CD8-positive, alpha-beta memory T cell (primary cell): ENCODE measurements at places on chromosomes 2 and 18. TPM values are rescaled to one million over a fixed set of nuclear protein-coding genes. Genes with fewer than 3 reads are reported as not detected.

The CD226 gene
- 150 TPM for total RNA-seq

DNA sequence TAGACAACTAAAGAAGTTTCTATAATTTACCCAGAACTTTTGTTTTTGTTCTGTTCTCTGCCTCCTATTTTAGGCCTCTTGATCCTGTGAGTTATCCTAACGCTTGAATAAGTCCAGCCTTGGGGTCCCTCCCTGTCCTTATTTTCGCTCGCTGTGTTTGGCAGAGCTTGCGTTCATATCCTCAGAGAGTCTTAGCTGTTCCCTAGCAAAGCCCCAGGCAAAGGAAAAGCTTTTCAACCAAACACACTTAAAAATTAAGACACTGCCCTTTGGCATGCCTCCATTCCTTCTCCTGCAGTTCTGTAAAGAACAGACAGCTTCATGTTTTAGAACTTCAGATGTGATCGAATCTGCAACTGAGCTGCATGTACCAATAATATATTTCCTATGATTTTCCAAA is 517.2 kb downstream of the SUCLG1 start:
- DNase-seq = no peak

- no peak for DNase-seq
These were observed 10.5 kb upstream of the AGAP1 start for GRCh38 chr2:235483313-235483712.

DNA sequence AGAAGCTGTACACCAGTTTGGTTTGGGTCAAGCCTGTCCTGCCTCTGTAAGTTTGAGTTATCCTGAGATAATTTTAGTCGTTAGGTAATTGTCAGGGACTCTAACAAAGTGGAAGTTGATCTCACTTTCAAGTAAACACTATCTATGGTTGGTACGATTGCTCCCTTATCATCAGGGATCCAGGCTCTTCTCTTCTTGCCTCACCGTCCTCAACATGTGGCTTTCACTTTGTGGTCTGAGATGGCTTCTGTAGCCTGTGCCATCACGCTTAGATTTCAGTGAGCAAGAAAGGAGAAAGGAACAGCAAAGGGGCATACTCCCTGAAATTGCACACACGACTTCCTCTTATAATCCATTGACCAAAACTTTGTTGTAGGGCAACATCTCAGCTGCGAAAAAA is 115.6 kb downstream of the CTAGE1 start:
- DNase-seq = no peak

The FAM228B gene
- 6.0 TPM for total RNA-seq

DNA sequence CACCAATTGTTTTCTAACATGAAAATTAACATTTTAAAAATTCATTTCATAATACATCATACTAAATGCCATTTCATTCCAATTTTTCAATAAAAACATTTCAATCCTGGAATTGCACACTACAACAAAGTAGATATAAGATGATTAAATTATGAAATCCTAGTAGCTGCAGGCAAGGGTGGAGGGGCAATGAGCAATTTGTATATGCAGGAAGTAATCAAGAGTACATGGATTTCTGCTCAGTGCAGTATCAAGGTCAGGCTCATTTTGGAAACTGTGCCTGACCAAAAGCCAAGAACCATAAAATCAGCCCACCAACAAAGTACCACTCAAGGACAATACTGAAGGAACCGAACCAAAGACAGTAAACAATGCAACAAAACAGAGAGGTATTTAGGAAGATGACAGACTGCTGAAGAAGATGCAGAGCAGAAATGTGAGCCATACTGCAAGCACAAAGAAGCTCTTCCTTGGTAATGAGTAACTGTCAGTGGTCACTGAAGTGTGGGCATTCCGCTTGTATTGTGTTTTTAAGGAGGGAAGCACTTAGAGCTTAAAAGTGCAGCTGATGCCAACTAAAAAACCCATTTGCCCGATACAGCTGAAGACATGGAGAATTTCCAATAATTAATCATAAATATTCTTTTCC is 34.5 kb upstream of the DSEL start:
- DNase-seq = no peak
